ENCODE measurements at places on chromosomes 16 and 17.

GRCh38 chr16:10490141-10490540 lies 90.3 kb downstream of the EMP2 start:
- no peak for DNase-seq

DNA sequence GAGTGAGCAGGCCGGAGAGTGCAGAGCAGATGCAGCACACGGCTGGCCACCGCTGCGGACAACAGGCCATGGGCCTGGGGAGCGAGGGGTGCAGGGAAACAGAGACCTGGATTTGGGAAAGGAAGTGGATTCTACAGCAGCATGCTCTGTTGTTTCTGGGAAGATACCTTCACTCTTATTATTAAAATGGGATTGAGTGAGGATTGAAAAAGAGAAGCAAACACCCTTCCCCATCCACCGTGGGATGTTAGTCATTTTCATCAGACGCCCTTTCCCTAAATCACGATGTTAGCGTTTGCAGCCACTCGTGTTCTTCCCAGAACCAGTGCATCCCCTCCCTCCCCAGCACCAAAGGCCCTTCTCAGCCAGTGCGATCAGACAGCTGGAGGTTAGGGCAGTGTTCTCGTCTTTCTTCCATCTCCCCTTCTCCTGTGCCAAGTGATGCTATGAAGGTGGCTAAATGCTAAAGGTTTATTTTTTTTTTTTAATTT lies 196.5 kb upstream of the CHMP6 start:
- no peak for DNase-seq

GRCh38 chr17:6711681-6712057 lies 1.5 kb downstream of the SLC13A5 start:
- no peak for DNase-seq

- DNase-seq: peak; percentile 75
These were observed 12.8 kb upstream of the CHMP6 start for GRCh38 chr17:80978499-80979497.

GRCh38 chr17:55964191-55964590 lies 189.1 kb upstream of the ANKFN1 start:
- DNase-seq: no peak

- DNase-seq: no peak
These were observed 6.7 kb downstream of the SNN start for GRCh38 chr16:11674818-11675560.

DNA sequence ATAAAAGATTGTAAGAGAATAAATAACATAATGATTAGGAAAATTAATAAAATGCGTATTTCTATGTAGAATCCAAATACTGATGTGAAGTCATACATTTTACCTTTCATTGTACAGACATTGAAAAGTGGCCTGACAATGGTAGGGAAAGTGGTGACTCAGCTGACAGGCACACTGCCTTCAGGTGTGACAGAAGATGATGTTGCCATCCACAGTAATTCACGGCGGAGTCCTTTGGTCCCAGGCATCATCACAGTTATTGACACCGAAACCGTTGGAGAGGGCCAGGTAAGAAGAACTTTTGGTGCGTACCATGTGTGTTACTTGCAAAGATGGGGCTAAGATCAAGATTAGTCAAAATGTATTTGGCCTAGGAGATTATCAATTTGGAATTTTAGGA lies 232.8 kb downstream of the BCAS3 start:
- DNase-seq: no peak
